ENCODE measurements at places on chromosomes 2 and 18.

GRCh38 chr18:74328206-74328605 is 12.6 kb downstream of the C18orf63 start:
- DNase-seq = no peak

DNA sequence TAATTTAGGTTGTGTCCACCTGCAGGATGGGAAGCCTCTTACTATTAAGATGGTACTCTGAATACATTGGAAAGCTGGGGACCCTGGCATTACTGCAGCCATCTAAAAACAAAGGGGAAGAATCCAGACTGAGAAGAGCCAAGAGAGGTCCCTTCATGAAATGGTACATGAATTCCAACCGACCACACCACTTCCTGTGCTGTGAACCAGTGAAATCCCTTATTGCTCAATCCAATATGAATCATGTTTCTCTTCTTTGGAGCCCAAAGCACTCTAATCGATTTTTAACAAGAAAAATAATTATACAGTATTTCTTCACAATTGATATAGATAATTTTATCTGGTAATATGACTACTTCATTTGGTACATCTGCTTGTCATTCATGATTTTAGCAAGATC is 479.7 kb upstream of the RAB6C start:
- no peak for DNase-seq

DNA sequence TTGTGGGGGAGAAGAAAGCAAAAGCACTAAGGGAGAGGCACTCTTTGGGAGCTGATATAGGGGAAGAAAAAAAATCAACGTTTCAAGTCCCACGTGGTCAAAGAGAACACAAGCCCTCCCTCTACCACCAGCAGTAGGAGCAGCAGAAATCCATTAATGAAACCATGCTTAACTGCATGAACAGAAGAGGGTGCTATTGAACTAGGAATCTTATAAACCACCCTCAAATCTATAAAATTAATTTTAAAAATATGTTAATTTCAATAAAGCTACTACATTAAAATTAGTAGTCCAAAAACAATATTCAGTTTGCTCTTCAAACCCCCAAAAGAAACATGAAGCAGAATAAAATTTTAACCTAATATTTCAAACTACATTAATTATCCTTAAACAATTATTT is 147.8 kb downstream of the TMEM18 start:
- DNase-seq = no peak

GRCh38 chr2:177741866-177742265 is 330.7 kb downstream of the PDE11A start:
- no peak for DNase-seq

GRCh38 chr2:234425639-234426603 is 71.0 kb downstream of the ARL4C start:
- peak; percentile 73 for DNase-seq

GRCh38 chr2:166229678-166230023 is 101.8 kb upstream of the SCN1A start:
- DNase-seq = no peak

- no peak for DNase-seq
Measured at GRCh38 chr2:102603904-102604303, 15.4 kb upstream of the SLC9A2 start.

DNA sequence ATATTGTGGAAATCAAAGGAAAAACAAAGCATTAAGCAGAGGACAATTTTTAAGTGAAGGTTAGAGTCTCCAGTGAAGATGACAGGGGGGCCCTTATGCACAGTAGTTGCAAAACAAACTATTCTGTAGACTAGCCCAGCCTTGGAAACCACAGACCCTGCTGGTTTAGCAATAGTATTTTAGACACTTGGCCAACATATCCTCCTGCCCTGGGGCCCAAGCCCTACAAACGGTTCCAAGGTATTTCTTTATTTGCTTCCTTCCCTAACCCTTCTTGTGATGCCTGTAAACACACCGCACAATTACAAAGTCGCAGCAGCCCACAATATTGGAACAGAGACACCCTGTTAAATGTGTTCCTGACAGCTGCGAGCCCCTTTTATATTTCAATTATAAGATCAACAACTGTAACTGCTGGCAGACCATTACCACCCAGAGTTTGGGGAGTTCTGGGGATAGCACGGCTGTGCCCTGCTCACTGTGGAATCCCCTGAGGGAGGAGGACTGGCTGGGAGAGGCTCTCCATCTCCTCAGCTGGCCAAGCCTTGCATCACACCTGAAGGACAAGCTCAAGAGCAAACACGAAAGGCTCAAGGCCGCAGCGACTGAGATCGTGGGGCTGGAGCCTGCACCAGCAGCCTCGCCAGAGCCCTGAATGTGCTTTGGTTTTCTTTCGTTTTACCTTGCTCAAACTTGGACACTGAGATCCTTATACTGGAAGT is 282.2 kb upstream of the ATP5MC3 start:
- DNase-seq = no peak

DNA sequence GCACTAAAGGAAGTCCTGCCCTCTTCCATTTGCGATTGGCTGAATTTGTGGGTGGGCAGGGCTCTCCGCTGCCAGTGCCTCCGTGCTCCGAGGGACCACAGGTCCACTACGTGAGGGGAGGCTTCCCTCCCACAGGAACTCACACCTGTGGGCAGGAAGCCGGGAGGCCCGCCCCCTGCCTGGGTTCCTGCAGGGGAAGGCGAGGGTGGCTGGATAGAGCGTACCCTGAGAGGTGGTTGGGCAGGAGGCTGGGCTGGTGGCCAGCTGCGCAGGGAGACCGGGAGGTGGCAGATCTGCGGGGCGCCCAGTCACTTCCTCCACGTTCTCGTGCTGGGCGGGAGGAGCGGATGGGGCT is 47.0 kb upstream of the PTH2R start:
- no peak for DNase-seq

DNA sequence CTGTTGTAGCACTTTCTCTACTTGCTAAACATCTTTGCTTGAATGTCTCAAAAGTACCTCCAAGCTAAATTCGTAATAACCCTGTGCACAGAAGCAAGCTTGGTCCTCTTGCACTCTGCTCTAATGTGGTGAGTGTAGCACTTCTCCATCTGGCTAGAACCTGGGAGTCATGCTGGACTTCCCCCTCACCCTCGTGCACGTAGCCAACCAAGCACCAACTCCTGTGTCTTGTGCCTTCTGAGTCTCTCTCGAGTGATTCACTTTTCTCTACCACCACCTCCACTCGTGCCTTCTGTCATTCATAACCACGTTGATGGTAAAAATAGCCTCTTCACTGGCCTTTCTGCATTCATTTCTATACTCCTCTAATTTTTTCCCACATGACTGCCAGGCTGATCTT is 91.9 kb upstream of the KCNE4 start:
- no peak for DNase-seq

- DNase-seq = no peak
Measured at GRCh38 chr18:32956591-32957315, 183.9 kb upstream of the KLHL14 start.

- no peak for DNase-seq
Measured at GRCh38 chr2:156396126-156396525, 40.1 kb upstream of the GPD2 start.

DNA sequence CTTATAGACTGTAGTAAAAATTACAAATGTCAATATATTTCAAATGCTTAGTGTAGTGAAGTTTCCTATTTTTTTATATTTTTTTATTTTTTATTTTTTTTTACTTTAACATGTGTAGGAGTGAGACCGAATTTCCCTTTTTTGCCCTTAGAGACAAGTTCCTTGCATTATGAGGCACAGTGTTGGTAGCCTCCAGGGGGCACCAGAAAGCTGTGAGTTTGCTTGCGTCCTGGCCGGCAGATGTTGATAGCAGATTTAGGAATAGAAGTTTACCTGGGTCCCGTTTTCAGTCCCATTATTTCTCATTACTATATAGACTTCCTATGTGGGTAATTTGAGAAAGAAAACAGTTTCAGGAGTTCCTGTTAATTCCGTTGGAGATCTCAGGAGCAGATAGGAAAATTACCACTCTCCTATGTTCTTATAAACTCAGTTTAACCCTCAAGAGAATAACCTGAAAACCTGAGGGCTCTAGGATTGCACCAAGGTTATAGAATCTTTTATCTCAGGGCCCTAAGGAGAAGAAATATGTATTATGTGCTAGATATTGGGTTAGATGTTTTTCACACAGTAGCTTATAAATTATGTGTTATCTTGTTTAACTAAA is 157.5 kb upstream of the SESTD1 start:
- peak; percentile 10 for DNase-seq

DNA sequence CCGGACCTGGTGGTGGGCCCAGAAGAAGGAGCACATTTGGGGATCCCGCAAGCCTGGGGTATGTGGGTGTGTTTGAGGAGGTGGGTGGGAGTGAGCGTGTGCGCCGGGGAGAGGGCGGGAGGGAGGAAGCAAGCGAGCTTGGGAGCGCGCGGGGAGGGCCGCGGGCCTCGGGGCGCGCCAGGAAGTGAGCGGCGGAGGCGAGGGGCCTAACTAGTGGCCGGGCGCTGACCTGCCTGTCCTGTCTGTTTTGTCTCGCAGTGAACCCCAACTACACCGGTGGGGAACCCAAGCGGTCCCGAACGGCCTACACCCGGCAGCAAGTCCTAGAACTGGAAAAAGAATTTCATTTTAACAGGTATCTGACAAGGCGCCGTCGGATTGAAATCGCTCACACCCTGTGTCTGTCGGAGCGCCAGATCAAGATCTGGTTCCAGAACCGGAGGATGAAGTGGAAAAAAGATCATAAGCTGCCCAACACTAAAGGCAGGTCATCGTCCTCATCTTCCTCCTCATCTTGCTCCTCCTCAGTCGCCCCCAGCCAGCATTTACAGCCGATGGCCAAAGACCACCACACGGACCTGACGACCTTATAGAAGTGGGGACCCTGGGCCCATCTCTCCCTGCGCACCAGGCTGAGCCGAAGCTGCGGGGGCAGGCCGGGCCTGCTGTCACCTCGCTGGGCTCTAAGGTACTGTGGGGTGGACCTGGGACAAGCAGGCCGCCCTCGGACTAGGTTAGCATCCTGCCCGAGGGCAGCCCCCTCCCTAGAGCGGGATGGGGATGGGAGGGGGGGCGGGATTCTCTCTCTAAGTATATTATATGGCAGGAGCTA is 1.2 kb downstream of the HOXD4 start:
- DNase-seq = no peak

DNA sequence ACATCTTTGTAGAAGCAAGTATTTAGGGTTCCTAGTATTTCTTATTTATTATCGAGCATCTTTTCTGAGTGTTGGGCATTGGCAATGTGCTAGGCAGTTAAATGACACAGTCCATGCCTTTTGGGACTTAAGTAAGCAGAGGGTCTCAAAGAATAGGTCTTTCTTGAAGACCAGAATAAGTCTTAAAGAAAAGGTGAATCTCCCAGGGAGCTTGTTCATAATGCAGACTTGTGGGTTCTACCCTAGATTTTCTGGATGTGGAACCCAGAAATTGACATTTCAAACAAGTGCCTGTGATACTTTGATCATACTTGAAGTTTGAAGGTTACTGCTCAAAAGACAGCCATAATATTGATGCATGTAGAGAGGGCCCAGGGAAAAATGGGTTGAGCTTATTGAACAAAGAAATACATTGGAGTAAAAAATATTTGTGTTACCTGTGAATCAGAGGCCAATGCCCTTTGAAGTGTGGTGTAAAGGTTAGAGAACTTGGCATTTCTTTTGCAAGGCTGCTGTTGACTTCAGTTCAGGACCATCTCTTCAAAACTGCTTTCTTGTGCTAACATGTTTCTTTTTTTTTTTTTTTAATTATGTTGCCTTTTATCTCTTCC is 24.4 kb downstream of the RPL37A start:
- no peak for DNase-seq

- no peak for DNase-seq
Measured at GRCh38 chr18:2686349-2686968, 30.9 kb downstream of the SMCHD1 start.

DNA sequence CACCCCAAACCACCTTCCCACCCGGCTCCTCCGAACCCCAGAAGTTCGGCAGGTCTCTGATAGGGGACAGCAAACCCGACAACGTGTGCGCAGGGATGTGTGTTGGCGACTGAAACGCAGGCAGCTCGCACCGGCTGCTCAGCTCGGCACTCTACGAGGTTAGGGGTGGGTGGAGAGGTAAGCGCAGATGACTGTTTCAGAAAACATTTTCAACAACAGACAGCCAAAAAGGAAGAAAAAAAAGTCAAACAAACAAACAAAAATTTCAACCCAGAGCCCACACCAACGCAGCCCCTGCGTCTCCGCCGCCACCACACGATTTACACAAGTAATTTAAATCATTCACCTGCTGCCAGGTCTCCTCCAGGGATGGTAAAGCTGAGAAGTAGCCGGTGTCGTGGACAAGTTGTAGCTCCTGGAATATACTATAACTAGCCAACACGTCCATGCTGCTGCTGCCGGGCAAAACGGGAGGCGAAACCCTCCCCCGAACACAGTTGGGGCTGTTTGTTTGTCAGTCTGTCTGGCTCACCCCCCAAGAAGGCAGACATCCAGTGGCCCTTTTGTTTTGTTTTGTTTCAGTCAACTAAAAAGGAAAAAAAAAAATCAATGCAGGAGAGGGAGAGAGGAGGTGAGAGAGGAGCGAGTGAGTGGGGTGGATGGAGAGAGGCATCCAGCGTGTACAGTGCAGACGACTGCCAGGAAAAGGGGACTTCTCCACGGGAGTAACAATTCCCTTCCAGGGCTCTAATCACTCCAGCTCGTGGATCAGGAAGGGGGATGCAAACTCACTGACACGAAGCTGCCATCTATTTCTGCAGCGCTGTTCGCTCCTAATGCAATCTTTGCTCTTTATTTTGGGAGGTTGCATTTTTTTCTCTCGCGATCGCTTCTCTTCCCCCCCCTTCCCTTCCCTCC is at the start of gene KLF7:
Gene KLF7, minus strand, starts transcription at position 828 of the 918 bp plus-strand sequence. Its CDS starts 380 bp downstream, at position 448.
- DNase-seq = peak; percentile 46

GRCh38 chr2:191629001-191629453 is 48.9 kb upstream of the NABP1 start:
- no peak for DNase-seq

- DNase-seq = no peak
Measured at GRCh38 chr2:112724591-112725525, 4.0 kb downstream of the NT5DC4 start.

DNA sequence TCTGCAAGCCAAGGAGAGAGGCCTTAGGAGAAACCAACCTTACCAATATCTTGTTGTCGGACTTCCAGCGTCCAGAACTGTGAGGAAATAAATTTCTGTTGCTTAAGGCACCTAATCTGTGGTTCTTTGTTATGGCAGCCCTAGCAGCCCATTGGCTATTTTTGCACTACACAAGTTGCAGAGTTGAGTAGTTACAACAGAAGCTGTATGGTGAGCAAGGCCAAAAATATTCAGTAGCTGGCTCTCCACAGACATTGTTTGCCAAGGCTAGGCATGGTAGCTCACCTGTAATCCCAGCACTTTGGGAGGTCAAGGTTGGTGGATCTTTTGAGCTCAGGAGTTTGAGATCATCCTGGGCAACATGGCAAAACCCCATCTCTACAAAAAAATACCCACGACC is 27.1 kb upstream of the SCYGR1 start:
- DNase-seq = no peak

- no peak for DNase-seq
Measured at GRCh38 chr2:45614871-45615415, 3.9 kb upstream of the SRBD1 start.

- DNase-seq = no peak
Measured at GRCh38 chr18:48328473-48329210, 80.5 kb downstream of the ZBTB7C start.

DNA sequence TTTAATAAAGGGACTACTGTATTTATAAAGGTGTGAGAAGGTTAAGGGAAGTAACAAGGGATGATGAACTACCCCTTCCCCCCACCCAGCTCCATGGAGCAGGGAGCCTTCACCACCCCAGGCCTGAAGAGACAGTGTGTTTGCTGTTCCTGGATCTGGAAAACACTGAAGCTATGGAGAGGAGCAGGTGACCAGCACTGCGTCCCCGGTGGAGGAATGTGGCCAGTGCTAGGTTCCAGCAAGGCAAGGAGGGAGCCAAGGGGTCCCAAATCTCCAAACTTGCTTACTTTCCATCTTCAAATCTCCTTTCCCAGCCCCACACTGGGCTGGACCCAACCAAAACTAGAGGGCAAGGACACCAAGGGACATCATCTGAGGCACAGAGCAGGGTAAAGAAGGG is 128.7 kb upstream of the CD302 start:
- DNase-seq = no peak
